ENCODE measurements at places on chromosomes 7 and 10. TPM values are rescaled to one million over a fixed set of nuclear protein-coding genes. Genes with fewer than 3 reads are reported as not detected.

The ADCYAP1R1 gene
- 36.3 TPM for total RNA-seq

The OR2A5 gene
- not detected for total RNA-seq

The KCNMA1 gene
- 357 TPM for total RNA-seq

The HYCC1 gene
- 60.9 TPM for total RNA-seq

The SUN3 gene
- not detected for total RNA-seq

The SLC29A3 gene
- total RNA-seq = 3.3 TPM

The SSMEM1 gene
- not detected for total RNA-seq

The C10orf67 gene
- total RNA-seq = not detected

The AOC1 gene
- not detected for total RNA-seq

DNA sequence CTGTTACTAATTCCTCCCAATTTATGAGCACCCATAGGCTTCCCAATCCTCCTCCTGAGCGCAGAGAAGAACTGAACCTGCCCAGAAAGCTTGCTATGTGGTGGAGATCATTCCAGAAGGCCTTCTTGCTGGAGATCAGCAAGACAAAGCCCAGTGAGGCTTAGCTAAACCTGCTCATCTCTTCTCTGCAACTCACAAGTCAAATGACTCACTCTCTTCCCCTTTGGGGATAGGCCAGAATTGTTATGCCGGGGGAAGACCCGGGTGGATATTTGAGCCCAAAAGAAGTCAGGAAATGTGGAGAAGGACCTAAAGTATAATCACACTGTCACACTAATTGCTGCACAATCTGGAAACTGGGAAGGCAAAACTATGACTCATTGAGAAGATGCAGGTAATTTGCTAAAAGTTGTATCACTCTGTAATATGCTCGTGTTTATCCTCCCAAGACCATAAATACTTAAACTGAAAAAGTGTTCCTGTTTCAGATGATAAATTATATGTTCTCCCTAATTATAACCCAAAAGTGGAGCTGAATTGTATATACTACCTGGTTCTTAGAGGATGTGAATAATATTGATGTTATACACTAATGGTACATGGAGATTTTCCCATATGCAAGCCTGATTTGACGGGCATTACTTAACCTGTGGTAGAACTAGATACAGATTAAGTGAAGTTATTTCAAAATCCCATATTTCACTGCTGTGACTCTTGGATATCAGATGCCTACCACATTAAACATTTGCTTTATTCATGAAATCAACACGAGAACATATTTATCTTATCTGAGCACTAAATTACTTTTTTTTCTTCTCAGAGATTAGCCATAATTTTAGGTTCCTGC lies 6.4 kb downstream of the NEBL start:
- ATAC-seq = no peak

DNA sequence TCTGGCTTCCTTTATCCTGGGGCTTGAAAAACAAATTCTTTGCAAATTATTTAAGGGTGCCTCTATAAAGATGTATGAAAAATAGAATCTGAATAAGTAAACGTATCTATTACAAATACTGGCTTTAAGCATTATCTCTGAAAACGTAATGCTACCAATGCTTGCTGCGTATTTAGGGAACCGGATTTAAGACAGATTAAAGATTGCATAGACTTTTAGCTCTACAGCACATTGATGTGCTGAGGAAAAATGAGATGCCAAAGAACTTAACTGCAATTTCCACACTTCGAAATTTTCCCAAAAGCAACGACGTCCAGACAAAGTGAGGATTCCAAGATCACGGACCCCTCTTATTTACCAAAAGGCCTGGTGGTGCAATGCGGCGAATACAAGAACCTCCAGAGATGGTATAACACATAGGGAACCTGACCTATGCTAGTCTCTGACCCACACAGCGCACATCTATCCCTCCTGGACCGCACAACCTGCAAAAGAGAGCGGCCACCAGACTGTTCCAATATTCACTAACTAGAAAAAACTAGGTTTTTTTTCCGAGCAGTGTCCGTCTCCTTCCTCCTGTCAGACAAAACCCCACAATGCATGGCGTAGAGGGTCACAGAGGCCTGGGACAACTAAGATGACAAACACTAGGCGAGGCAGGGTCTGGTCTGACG lies 34.3 kb upstream of the PHF14 start:
- no peak for ATAC-seq

DNA sequence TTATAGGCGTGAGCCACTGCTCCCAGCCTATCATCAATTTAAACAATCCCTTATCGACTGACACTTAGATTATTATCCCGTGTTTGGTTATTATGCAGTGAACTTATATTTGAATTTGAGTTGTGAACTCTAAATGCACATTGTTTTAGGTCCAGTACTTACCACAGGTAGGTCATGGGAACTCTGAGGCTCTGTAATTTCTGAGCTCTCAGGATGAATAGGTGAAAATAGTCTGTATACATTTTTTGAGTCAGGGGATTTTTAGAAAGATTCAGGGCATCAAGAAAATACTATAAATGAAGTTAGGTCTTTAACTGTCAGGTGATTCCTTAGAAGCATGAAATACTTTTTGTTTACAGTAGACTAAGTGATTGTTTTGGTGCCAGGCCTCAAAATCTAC lies 8.8 kb downstream of the CCDC136 start:
- no peak for ATAC-seq

DNA sequence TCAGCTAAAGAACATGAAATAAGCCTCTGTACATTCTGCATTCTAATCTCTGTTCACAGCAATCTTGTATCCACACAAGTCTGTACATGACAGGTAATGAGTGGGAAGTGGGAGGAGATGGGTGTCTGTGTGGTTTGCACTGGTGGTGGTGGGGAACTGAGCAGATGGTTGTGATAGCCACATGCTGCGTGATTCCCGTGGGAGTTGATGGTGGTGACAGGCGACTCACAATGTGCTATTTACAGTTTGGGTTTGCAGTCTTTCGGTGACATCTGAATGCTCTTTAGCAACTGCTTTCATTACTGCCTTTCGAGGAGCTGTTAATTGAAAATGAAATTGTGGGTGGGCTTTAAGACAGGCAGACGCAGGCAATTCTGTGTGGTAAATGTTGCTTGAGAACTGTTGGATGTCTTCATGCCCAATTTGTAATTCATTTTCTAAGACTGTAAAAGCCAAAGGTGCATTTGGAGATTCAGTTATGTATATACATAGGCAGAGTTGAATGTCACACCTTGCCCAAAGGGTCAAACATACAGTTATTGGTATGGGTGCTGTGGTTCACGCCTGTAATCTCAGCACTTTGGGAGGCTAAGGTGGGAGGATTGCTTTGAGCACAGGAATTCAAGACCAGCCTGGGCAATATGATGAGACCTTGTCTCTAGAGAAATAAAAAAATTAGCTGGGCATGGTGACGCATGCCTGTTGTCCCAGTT lies 308.2 kb downstream of the AUTS2 start:
- ATAC-seq = no peak

DNA sequence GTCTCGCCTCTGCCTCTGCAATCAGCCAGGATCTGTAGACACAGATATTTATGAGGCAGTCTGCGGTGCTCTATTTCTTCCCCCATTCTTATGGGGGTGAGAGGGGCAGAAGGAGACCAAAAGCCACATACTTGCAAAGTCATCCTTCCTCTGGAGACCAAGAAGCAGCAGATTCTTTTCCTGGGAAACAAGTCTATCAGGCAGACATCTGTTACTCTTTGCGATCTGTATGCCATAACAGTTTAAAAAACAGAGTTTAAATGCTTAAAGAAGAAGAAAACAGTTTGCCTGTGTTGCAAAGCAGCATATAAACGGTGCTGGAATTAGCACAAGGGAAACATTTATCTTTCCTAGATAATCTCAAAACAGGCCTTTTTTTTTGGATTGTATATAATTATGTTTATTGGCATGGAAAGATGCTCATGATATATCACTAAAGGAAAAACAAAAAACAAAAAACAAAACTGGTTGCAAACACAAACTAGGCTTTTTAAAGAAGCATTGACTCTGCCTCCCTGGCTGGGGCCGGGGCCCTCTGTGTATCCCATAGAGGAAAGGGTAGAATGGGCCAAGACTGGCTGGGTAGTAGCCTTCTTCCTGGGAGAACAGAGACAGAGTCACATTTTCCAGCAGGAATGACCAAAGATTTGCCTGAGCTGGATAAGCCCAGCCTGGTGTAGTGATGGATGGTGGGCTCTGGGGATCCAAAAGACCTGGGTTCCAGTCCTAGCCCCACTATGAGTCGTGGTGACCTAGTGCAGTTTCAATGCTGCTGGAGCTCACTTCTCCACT lies 50.4 kb downstream of the RGS10 start:
- ATAC-seq = no peak

DNA sequence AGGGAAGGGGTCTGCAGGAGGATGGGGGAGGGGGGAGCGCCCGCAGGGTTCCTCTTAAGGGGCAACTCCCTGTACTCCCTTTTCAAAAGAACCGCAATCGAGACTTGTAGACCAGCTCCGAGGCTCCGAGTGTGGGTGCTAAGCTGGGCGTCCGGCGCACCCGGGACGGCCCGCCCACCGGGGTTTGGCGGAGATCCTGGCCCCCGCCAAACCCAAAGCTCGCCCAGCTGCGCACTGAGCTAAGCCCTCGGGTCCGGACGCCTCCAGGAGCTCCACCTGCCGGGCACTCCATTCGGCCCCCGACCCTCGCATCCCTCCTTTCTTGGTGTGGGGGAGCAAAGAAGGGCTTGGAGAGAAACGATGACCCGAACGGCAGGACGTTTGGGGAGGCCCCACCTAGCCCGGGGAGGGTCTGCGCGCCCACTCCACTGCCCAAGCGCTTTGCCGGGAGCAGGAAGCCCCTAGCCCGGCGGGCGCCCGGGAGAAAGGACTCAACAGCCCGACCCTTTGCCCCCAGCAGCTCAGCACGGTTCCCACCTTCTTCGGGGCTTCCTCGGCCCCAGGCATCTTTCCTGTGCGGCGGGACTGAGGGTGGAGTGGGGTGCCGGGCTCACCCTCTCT lies 651 bp downstream of the AFAP1L2 start:
- peak; percentile 42 for ATAC-seq

DNA sequence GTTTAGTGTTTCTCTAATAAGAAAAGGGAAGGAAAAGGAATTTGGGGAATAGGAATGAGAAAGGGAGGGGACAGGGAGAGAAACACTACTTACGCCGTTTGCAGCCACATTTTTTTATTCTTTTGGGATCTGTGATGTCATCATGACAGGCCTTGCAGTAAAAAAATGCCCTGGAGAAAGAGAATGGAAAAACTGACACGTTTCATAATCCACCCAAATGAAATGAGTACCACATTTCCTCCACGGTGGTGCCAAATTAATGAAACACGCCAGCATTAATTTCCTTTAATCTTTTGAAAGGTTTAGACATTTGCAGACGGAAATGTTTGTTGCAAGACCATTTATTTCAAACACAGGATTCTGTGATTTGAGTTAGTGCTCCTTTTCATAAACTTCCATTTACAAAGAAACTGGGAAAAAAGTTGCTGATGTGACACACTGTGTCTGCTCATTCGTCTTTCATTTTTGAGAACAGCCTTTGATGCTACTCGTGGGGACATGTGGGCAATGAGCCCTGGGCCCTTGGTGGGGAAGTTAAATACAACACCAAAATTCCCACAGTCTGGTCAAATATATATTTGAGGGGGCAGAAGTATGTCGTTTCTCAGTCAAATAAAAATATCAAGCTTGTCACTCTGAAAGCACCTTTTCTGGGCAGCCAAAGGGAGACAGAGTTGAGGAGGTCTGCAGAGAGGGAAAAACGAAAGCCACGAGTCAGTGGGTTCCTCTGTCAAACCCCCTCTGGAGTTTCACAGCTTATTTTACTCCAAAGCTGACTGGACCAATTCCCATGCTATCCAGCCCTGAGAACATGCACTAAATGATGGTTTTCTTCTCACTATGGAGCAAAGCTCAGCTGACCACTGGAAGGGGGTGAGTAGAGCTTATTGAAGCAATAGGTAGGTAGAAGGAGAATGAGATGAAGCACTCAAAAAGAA lies 625.5 kb downstream of the KCNMA1 start:
- ATAC-seq = peak; percentile 84

- no peak for ATAC-seq
Measured at GRCh38 chr7:116577320-116577871, 52.6 kb downstream of the CAV1 start.

GRCh38 chr10:86655173-86655540 lies 810 bp downstream of the OPN4 start:
- ATAC-seq = no peak

- no peak for ATAC-seq
Measured at GRCh38 chr10:116646502-116646901, 25.7 kb downstream of the PNLIPRP2 start.

DNA sequence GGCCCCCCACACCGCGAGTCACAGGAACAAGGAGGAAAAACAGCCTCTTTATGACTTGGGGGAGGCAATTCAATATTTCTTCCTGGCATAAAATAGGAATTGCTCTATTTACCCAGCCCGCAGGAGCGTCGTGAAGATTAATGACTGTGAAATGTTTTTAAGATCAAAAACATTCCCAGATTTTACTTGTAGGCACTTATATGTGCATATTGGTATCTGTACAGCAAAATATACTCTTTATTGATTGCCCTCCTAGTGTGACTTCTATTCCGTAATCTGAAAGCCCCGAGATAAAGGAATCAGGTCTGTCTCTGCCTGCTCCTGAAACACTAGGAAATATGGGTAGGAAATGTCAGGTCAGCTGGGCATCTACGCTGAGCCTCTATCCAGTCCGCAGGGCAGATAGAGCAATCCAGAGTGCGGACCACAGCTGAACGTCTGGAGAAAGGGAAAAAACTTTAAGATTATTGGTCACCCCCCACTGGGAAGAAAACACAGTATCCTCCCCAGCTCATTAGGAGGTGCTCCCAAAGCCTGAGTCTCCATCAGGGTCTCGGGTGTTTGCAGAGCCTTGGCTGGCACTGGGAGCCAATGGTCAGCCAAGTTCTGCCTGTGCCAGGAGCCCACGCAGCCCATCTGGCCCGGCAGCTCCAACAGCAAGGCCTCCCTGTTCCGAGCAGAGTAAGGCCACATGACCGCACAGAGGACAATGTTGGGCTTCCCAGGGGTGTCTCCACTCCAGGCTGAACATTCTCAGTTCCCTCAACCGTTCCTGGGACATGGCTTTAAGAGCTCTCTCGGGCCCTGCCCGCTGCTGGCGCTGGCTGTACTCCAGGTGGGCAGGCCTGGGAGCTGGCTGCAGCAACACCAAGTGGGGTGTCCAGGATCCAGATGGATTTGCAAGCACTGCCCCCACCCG lies 7.7 kb downstream of the CTBP2 start:
- peak; percentile 37 for ATAC-seq

DNA sequence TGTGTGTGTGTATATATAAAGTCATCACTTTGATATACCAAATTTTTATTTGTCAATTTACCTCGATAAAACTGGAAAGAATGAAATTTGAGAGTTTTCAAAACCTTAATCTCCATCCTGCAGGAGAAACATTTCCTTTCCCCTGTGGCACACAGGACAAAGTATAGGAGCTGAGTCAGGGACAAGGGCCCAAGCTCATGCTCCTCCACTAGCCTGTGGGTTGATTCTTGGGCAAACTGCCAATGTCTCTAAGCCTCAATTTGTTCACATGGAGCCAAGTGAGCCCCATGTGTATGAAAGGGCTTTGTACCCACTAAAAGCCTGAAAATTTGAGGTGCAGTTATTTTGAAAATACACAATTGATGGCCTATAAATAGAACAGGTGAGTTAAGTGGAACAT lies 60.3 kb upstream of the IL6 start:
- no peak for ATAC-seq

DNA sequence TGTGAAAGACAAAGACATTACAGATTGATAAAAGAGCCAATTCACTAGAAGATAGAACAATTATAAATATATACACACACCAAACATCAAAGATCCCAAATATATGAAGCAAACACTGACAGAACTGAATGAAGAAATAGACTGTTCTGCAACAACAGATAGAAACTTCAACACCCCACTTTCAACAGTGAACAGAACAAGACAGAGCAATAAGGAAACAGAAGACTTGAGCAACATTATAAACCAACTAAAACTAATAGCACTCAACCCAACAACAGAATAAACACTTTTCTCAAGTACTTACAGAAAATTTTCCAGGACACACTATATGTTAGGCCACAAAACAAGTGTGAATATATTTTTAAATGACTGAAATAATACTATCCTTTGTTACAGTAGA lies 10.9 kb downstream of the CDCA7L start:
- no peak for ATAC-seq
